ENCODE measurements at places on chromosomes 11 and 22. TPM values are rescaled to one million over a fixed set of nuclear protein-coding genes. Genes with fewer than 3 reads are reported as not detected.

The OR52H1 gene
- total RNA-seq = 0.51 TPM

DNA sequence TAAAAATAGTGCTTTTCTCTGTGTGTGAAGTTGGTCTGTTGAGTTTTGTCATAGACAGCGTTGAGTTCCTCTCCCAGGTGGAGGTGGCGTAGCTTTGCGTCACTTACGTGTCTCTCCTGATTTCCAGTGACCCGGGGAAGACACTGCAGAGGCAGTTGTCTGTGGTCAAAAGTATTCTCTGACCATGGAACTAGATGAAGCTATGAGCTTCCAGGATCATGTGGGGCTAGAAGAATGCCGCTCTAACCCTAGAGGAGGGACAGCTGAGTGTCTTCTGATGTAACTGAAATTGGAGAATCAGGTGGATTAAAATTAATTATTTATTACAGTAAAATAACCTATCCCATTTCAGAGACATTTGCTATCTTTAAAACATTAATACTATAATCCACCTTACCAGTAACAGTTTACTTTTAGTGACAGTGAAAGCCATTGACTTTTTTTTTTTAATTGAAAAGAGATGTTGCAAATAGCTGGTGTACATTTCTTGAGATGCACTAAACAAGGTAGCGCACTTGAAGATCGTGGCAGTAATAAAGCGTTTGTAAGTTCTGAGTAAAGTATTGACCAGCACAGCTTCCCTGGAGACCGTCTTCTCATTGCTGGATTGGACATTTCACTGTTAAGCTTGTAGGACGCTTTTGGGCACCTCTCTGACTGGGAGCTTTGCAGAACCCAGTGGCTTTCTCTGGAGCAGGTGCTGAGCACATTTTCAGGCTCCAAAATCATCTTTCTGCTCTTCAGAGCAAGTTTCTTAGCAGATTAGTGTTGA lies 9.7 kb downstream of the CAT start:
- no peak for DNase-seq

The MYO7A gene
- total RNA-seq = 17.3 TPM

- peak; percentile 50 for DNase-seq
These were observed 12.3 kb downstream of the MRGPRG start for GRCh38 chr11:3206156-3206921.

DNA sequence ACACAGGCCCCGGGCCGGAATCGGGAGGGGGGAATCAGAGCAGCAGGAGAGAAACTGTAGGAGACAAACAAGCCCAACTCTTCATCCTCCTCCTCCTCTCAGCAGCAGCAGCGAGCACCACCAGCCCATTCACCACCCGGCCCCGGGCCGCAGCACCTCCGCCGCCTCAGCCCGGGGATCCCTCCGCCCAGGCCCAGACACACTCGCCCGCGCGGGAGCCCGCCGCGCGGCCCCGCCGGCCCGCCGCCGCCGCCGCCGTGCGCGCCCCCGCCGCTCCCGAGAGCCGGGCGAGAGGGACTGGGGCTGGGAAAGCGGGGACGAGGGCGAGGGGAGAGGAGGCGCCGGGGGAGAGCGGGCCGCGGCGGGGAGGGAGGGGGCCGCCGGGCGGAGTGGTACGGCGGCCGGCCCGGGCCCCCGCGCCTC lies at the start of gene PHF21A:
Gene PHF21A, minus strand, starts transcription at position 154 of the 423 bp plus-strand sequence. CDS start 37,235 bp downstream, outside the sequence.
- peak; percentile 97 for DNase-seq

All from posterior vena cava (tissue), 2 donors.